ENCODE measurements at places on chromosomes 1 and 21.

DNA sequence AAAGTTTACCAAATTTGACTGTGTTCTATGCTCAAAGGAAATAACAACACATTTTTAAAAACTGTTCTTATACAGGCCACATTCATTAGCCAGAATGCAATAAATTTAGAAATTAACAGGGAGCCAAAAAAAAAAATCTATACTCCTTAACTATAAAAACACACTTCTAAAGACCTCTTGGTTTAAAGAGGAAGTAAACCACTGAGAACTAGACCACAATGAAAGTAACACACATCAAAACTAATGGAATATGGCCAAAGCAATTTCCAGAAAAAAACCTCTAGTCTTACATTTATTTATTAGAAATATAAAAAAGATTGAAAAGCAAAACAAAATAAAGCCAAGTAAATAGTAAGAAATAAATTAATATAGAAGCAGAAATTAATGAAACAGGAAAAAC lies 48.9 kb upstream of the GADD45A start:
- H3K4me3 ChIP-seq: no peak overlapping the region
- H3K4me1 ChIP-seq: no peaks in the 10 kb centered on the region
- no peaks in the 10 kb centered on the region for H3K36me3 ChIP-seq
- no peaks in the 10 kb centered on the region for H3K27me3 ChIP-seq
- no peak for DNase-seq

GRCh38 chr1:221347706-221348105 lies 394.2 kb downstream of the DUSP10 start:
- H3K36me3 ChIP-seq: no peaks in the 10 kb centered on the region
- no peaks in the 10 kb centered on the region for H3K27me3 ChIP-seq
- no peak for DNase-seq
- no peaks in the 10 kb centered on the region for H3K4me1 ChIP-seq

GRCh38 chr1:181043025-181043888 lies 9.5 kb downstream of the MR1 start:
- no peak overlapping the region for H3K27ac ChIP-seq
- no peaks in the 10 kb centered on the region for H3K4me1 ChIP-seq
- H3K36me3 ChIP-seq: no peaks in the 10 kb centered on the region
- no peaks in the 10 kb centered on the region for H3K27me3 ChIP-seq
- H3K4me3 ChIP-seq: no peak overlapping the region

DNA sequence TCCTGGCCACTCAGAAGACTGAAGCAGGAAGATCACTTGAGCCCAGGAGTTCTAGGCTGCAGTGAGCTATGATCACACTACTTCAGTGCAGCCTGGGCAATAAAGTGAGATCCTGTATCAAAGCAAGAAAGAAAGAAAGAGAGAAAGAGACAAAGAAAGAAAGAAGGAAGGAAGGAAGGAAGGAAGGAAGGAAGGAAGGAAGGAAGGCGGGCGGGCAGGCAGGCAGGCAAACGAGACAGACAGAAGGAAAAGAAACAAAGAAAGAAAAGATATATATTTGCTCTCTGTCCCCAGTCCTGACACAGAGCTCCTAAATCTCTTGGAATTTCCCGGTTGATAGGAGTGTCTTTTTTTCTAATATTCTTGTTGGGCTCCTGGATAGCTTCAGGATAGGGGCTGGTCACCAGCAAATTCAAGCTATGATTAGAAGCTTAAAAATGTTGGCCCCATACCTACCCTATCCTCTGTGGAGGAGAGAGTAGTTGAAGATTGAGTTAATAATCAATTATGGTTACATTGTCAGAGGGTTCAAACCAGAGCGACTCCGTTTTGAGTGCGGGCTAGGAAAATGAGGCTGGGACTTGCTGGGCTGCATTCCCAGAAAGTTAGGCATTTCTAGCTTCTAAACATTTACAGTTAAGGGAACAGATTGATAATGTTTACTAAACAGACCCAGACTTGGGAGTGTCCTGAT lies 3.3 kb upstream of the MIGA1 start:
- no peaks in the 10 kb centered on the region for H3K36me3 ChIP-seq
- no peak for DNase-seq
- H3K4me1 ChIP-seq: no peaks in the 10 kb centered on the region
- H3K4me3 ChIP-seq: no peak overlapping the region

GRCh38 chr1:83978056-83978455 lies 20.9 kb downstream of the TTLL7 start:
- H3K36me3 ChIP-seq: no peaks in the 10 kb centered on the region
- H3K27me3 ChIP-seq: no peaks in the 10 kb centered on the region
- H3K4me1 ChIP-seq: no peaks in the 10 kb centered on the region
- no peak overlapping the region for H3K27ac ChIP-seq
